ENCODE measurements at places on chromosomes 7 and 10.

- no peak for DNase-seq
Measured at GRCh38 chr7:130341882-130342281, 2.7 kb upstream of the CPA5 start.

DNA sequence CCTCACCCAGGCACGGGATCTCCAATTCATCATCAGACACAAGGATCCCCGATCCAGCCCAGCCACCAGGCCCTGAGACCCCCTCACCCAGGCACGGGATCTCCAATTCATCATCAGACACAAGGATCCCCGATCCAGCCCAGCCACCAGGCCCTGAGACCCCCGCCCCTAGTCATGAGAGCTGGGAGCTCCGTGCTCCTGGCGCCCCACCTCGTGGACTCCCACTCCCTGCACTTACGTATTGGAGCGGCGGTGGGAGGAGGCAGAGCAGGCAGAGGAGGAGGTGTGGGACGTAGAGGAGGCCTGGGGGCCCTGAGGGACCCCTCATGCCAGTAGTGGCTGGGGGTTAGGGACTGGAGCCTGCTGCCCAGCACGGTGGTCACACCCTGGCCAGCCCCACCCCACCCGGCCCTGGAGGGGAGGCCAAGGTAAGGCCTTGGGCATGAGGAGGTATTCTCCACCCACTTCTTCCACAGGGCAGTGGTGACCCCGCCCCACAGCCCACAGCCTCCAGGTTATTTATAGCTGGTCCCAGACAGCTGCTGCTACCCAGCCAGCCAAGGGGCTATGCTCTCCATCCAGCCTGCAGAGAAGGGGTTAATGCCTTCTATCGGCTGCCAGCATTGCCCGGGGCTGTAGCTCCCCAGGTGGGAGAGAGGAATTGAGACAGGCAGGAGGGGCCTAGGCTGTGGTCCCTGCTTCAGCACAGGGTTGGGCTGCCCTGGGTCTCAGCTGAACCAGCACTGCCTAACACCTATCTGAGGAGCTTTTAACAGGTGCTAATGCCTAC lies 17.6 kb upstream of the CRHR2 start:
- DNase-seq: no peak

GRCh38 chr7:26490640-26491624 lies 199.3 kb downstream of the SNX10 start:
- no peak for DNase-seq

GRCh38 chr7:133705596-133705995 lies 421.5 kb upstream of the LRGUK start:
- DNase-seq: no peak

DNA sequence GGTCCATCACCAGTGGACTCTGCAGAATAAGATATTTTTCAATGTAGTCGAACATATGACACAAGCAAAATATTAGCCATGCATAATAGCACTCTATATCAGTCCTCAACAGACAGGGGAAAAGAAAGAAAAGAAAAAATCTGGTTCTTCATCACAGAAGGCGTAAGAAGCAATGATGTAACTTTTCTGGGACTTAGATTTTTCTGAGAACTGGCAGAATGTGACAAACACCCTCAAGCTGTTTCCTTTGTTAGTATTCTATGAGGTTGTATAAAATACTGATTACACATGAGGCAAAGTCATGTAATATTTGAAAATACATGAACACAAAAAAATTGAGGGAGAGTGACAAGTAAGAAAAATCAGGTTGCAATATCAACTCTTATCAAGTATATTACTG lies 84.9 kb downstream of the CNOT4 start:
- DNase-seq: no peak

DNA sequence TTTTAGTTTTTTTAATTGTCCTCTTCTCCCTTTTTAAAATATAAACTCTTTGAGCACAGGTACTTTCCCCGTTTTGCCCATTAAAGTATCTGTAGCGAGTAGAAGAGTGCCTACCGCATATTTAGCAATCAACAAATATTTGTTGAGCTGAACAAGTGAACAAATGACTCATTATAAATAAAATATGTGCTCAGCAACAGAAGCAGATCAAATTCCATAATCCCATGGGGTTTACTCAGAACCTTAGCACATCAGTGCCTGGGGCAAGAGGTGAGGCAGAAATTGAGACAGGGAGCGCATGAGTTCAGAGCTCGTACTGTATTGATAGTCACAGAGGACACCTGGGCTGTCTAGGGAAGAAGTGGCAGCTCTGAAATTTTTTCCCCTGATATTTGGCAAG lies 161.0 kb downstream of the SEM1 start:
- DNase-seq: no peak
